ENCODE measurements at places on chromosomes 2 and 18.

GRCh38 chr2:222891890-222892289 is 31.1 kb downstream of the ACSL3 start:
- no peak for DNase-seq

DNA sequence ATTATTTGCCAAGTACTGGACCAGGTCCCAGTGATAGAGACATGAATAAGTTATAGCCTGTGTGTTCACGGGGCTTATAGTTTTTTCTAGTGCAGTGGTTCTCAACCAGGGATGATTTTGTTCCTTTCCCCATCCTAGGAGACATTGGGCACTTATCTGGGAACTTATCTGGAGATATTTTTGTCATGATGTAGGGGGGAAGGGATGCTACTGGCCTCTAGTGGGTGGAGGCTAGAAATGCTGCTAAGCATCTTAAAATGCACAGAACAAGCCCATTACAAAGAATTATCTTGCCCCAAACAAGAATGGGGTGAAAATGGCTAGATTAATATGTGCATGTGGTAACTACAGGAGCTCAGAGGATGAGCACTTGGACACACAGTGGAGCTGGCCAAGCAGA is 75.2 kb downstream of the KLHL29 start:
- no peak for DNase-seq

DNA sequence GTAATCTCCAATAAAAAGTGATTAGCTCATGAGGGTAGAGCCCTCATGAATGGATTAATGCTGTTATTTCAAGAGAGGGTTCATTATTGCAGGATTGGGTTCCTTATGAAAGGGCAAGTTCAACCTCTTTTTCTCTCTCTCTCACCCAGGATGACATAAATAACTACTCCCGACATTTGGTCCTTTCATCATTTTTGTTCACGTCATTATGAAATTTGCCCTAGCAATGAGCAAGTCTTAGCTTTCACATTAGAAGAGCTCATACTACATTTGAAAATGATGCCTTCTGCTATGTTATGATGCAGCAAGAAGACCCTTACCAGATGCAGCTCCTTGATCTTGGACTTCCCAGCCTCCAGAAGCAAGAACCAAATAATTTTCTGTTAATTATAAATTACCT is 152.5 kb downstream of the ICOS start:
- no peak for DNase-seq

DNA sequence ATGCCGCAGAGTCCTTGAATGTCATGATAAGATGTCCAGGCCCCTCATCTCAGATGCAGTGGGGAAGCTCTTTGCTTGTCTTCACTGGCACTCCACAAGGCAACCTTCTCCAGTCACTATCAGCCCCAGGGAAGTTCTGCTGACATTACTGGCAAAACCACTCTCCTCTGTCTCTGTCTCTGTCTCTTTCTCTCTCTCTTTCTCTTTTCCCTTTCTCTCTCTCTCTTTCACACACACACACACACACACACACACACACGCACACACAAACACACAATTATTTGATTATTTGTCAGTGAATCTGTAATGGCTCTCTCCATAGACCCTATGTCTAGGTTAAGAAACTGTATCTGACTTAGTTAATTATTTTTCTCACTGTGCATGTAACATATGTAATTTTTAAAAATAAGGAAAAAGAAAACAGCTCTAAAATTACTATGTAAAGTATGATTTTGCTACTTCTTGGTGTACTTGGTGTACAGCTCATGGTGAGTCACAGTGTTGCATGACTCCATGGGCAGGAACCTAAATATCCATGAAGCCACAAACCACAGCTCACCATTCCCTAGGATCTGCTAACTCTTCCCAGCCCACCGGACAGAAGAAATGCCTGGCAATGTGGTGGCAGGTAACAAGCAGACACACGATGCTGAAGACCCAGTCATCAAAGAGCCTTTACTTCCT is 594.9 kb upstream of the ID2 start:
- no peak for DNase-seq

DNA sequence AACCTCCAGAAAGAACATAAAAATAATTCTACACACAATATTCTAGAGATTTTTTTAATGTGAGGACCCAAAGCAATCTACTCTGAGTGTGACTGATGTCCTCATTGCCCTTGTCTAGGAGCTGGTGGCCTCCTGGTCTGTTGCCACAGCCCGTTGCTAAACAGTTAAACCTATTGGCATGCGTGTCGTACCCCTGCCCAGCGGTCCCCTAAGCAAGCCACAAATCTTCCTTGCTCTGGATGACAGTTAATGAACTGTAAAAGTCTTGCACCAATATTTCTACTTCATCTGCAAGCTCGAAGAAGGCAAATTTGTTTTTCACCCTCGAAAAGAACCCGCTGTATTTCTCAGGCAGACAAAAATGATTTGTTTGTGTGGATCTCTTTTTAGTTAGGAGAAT is 489.1 kb upstream of the MEX3C start:
- DNase-seq = no peak

DNA sequence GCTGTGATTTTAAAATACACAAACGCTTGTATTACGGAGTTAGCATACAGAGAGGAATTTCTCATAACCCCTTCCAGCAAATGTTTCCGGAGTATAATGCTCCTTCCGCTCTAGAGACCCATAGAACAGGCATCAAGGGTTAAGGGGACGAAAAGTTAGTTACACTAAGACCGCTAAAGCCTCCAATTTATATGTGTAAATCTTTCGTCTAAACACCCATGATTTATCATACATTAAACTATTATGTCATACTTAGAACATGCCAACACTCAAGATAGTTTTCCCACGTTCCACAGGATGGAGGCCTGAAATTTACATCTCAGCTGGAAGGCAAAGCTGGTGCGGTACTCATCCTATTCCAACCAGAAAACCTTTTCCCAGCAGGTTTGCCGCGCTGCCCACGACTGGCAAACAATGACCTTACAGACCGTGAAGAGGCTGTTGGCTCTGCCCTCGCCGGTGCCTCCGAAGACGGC is 650 bp downstream of the ORMDL1 start:
- DNase-seq = no peak

- no peak for DNase-seq
Measured at GRCh38 chr2:5673145-5674025, 18.8 kb upstream of the SOX11 start.

DNA sequence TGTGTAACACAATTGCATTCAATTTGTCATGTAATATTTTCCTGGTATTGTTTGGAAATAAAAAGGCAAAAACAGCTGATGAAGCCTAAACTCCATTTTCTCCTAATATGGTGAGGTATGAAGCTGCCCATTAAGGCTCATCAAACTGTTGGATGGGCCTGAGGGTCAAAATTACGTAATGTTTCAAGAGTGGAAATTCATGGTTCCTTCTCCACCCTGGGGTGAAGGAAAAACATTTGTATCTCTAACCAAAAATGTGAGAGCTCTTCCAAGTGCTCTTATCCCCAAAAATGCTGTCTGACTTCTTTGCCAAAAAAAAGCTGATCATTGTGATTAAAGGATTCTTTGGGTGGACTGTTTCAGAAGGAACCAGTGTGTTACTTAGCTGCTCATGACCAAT is 91.8 kb downstream of the ARHGAP28 start:
- DNase-seq = no peak

GRCh38 chr2:150234787-150235446 is 252.6 kb downstream of the RND3 start:
- DNase-seq = no peak

DNA sequence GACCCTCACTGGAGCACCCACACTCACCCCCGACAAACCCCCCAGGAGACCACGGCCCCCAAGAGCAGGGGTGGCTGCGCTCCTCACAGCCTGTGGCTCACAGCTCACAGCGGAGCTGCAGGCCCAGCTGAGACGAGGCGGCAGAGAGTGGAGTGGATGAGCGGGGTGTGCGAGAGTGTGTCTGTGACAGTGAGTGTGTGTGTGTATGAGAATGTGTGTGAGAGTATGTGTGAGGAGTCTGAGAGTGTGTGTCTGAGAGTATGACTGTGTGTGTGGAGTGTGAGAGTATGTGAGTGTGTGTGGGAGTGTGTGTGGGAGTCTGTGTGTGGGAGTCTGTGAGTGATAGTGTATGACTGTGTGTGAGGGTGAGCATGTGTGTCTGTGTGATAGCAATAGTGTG is 55.3 kb upstream of the ID2 start:
- DNase-seq = no peak

GRCh38 chr2:64482765-64483504 is 29.0 kb downstream of the LGALSL start:
- DNase-seq = no peak

DNA sequence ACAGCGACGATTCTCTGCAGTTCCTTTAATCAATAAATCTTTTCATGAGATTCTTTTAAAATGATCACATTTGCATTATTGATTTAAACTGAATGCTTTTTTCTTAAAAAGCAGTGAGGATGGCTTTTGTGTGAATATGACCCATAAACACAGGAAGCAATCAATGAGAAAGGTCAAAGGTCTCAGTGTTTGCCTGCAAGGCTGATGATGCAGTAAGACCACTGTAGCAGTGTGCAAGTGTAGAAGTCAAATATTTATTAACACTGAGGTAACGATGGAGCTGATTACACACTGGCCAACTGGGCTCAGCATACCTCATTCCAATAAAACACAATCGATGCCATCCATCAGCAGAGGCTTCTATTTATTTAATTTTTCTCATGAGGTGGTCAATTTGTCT is 633.5 kb downstream of the DCDC2C start:
- no peak for DNase-seq

- no peak for DNase-seq
Measured at GRCh38 chr2:58156780-58157179, 84.3 kb downstream of the FANCL start.

- no peak for DNase-seq
Measured at GRCh38 chr2:226661789-226662545, 137.7 kb downstream of the IRS1 start.

GRCh38 chr2:60947056-60947455 is 65.7 kb downstream of the REL start:
- DNase-seq = no peak

GRCh38 chr2:236687296-236687965 is 117.8 kb downstream of the ACKR3 start:
- no peak for DNase-seq

GRCh38 chr2:45888167-45888566 is 236.7 kb downstream of the PRKCE start:
- no peak for DNase-seq

DNA sequence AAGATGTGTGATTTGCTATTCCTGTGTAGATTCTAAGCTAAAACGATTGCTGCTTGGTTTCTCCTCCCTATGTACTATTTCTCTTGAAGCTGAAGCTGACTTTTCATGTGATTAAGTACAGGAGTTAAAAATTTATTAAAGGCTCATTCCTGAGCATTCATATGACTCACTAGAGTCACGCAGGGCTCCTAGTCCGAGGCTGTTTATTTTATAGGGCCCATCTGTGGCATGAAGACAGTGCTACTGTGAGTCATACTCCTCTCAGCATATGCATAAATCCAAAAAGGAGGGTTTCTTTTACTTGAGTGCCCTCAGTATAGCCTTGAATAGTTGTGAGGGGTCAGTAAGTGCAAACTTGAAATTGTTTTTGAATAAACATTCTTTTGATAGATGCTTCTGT is 378.8 kb downstream of the PTPRM start:
- no peak for DNase-seq

DNA sequence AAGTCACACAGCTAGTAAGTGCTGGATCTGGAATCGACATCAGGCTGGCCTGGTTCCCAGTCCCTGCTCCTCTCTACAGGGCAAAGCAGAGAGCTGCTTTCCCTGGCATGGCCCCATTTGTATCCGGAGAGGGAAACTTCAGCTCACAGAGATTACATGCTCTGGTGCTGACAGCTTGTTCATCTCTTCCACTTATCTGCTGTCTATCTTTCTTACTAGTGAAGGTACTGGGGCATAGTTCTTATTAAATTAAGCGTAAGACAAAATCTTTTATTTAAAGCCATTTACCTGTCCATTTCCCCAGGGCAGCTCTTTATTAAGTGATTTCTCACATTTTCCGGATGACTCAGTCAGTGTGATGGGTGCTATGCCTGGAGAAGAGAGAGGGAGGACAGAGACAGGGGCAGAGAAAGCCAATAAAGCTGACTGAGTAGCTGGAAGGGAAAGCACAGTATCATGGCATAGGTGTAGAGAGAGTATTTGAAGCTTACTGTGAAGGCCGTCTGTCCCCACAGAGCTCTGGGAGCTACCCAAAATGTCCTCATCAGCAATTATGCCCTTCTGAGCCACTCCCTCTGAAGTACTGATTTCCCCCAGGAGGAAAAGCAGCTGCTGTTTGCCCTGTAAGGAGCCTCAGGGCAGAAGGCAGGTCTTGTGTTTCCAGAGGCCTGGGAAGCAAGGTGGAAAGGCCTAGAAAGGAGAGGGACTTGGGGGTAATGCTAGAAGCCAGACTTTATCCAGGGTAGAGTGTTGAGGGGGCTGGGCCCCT is 44.1 kb upstream of the EPAS1 start:
- no peak for DNase-seq

DNA sequence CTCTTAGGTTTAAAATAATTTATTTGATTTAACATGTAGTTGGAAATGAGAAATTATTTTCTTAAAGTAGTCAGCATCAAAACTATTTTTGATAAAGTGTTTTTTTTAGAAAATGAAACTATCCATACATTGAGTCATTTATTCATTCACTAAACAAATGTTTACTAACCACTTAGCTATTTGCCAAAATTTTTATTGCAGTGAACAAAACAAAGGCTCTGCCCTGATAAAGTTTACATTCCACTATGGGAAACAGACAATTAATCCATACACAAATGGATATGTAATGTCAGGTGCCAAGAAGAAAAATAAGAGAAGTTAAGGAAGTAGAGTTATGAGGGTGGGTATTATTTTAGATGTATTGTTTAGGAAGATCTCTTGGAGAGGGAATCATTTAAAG is 19.1 kb upstream of the CCDC178 start:
- DNase-seq = no peak

GRCh38 chr2:173652767-173653431 is 298.2 kb downstream of the CDCA7 start:
- no peak for DNase-seq

DNA sequence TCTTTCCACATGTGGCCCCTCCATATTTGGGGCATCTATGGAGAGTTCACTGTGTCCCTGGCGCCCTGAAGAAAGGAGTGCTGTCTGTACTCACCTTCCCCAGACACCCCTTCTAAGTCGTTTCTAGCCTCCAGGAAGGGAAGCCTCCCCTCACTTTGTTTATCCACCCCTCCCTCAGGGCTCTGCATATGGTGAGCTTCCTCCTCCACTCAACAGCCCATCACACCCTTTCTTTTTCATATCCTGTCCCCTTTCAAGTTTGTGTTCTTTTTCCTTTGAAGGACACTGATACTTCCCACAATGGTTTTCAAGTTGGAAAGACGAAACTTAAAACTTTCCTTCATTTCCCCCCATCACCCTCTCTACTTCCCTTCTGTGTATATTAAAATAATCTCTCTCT is 291.4 kb upstream of the POU3F3 start:
- no peak for DNase-seq

DNA sequence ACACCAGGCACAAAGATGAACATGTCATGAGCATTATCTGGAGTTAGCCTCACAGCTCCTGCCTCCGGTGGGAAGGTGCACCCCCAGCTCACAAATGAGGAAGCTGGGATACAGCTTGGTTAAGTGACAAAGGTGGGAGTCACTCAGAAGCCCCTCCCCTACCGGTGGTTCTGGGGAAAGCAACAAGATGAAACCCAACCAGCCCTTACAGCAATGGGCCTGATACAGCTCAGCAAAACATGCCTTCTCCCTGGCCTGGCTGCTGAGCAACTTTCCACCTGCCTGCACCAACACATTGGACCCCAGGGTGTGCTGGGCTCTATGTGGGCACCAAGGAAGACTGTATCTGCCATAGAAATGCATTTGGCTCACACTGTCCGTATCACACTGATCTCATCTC is 113.2 kb downstream of the GYPC start:
- DNase-seq = no peak

All from stimulated activated CD4-positive, alpha-beta T cell treated with anti-CD3 and anti-CD28 coated beads, Interleukin-12 subunit alpha, Interleukin-12 subunit beta, amount 100 ng/mL, for 48 hours (primary cell).